ENCODE measurements at places on chromosomes 3 and 15.
A peak's percentile ranks its signal among the peaks of the same experiment; 100 is the strongest.

DNA sequence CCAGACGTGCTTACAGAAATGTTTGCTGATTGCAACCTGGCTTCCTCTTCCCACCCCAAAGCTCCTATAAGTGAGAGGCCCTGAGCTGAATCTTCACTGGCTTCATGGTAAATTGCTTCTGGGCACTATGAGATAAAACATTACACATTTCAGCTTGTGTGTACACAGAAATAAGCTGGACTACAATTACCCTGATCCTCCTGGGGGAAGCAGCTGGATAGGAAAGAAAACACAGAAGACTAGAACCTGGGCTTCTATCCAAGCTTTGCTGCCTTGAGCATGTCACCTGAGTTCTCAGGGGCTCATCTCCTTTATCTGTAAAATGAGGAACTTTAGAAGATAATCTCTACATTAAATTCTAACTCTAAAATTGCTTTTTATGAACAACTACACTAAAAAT is 40.3 kb downstream of the THBS1 start:
- no peak for DNase-seq

- DNase-seq, result no peak
Observed at GRCh38 chr15:48096813-48097212, 24.0 kb upstream of the SLC24A5 start.

DNA sequence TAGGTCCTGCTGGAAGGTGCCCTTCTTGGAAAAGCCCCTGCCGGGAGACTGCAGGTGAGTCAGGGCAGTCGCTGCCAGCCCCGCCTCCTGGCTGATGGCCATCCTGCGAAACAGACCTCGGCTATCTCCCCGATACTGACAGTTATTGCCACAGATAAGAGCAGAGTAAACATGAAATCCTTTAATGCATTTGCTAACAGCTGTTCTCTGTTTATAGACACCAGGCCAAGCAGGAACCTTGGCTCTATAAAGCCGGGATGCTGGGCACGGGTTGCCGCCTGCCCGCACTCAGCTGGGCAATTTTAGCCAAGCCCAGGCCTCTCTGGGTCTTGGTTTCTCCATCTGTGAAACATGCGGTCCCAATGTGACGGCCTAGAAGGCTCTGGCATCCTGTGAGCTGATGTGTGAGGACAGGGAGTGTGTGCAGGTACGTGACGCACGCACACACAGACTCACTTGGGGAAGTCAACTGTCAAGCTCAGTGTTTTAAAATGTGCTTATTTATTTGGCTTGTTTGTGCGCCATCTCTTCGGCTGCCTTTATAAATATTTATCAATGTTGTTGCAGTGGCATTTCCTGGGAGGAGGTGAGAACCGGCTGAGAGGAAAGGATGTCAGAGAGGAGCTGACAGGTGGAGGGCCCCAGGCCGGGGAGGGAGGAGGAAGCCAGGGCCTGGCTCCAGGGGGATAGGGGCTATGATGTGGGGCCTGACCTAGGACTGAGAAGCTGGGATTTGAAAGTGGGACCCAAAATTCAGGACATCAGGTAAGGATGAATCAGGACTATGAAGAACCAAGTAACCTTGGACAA is 50.8 kb upstream of the PRR23E start:
- DNase-seq, result no peak

- DNase-seq, result no peak
Observed at GRCh38 chr3:127671523-127672428, 976 bp upstream of the ABTB1 start.

DNA sequence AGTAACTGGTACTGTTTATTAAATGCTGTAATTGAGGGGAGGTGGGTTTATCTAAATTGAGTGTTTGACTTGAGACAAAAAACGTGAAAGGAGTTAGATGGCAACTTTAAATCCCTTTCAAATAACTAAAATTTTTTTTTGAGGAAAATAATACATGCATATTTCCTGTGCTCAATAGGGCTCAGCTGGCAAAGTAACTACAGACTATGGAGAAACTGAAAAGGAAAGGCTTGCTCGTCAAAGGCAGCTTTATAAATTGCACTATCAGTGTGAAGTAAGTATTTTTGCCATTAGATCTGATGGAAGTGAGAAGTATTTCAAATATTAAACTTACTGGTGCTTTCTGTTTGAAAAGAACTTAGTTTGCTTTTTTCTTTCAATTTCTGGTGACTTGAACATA is 72.2 kb downstream of the DZIP3 start:
- no peak for DNase-seq

DNA sequence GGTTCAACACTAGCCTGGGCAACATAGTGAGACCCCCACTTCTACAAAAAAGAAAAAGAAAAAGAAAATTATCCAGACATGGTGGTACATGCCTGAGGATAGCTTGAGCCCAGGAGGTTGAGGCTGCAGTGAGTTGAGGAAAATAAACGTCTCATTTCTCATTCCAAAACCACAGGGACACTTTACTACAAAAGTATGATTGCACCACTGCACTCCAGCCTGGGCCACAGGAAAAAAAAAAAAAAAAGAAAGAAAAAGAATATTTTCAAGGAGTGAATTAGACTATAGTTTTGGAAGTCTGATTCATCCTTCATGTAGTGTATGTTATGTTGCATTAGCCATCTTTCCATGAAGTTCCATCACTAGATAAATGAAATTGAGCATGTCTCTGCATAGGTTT is 149.5 kb upstream of the THBS1 start:
- no peak for DNase-seq

GRCh38 chr3:106338582-106339214 is 469.9 kb upstream of the CBLB start:
- no peak for DNase-seq

GRCh38 chr15:70254311-70254869 is 156.7 kb upstream of the TLE3 start:
- no peak for DNase-seq

DNA sequence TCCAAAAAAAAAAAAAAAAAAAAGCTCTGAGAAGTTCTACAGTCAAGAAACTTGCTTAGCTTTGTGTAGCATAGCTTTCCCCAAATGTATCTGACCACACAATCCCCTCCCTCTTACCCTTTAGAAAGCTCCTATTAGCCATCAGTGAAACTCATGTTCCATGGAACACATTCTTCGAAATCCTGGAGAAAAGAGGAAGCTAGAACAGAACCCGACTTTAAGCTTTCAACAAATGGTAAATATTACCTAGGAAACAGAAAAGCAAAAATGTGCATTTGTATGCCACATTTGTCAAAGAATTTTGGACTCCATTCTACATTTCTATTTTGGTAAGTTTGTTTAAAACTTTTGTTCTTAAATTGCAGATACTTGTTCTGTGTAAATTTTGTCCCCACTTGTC is 17.4 kb upstream of the CRTC3 start:
- no peak for DNase-seq

- no peak for DNase-seq
Observed at GRCh38 chr3:188848947-188849346, 322.8 kb upstream of the TPRG1 start.

GRCh38 chr3:180420016-180420415 is 181.9 kb upstream of the TTC14 start:
- DNase-seq, result no peak

- DNase-seq, result no peak
Observed at GRCh38 chr15:74499366-74499765, 38.4 kb upstream of the UBL7 start.

GRCh38 chr15:41558400-41559238 is at the start of gene TYRO3:
Gene TYRO3 (plus strand): TSS chr15:41559212. CDS start chr15:41559258, 46 bp downstream.
- peak; percentile 37 for DNase-seq
